ENCODE measurements at places on chromosomes 3 and 15.

- no peak for DNase-seq
Measured at GRCh38 chr15:79643393-79643792, 211.3 kb downstream of the MINAR1 start.

GRCh38 chr3:185342459-185343174 lies 20.3 kb upstream of the MAP3K13 start:
- no peak for DNase-seq

DNA sequence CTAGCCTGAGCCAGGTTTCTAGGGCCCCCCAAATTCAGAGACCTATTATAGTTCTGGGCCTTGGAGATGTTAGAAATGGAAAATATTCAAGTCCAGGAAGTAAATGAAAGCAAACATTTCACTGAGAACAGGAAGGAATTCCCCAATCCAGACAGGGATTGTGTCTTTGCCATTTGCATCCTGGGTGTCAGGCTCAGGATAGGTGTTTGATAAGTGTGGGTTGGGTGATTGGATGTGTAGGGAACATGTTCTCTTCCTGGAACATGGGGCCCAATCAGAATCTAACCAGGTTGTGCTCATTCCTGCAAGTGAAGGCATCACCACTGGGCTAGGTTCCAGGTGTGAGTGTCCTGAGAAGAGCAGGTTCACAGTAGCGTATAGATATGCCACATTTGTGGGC lies 14.6 kb upstream of the LRRC2 start:
- DNase-seq = no peak

GRCh38 chr15:88002706-88003105 lies 253.8 kb downstream of the NTRK3 start:
- no peak for DNase-seq

DNA sequence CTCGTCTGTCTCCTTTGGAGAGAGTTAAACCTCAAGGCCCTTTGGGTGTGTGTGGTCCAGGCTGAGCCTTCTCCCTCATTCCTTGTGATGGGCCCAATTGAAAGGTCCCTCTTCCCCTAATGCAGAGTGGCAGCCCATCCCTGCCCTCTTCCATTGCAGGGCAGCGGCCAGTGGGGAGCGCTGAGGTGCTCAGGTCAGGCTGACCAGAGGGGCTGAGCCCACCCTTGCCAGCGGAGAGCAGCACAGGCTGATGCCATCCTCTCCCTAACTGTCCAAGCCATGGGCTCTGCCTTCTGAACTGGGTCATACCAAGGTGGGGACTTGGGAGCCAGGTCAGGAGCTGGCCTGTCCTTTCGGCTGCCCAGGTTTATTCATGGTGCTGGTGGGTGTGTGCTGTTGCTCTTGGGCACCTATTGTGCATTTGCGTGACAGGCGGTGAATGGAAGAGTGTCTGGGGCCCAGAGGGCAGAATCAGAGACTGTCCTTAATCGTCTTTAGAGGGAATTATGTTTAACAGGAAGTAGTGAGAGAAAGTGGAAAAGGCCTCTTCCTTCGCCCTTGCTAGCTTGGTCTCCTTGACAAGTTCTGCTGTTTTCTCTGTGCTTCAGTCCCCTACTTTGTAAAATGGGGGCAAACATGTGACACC lies 96.9 kb downstream of the VGLL4 start:
- DNase-seq = no peak

- no peak for DNase-seq
Measured at GRCh38 chr15:62338497-62338896, 173.4 kb upstream of the C2CD4B start.

GRCh38 chr15:66264859-66265513 lies 11.4 kb upstream of the MEGF11 start:
- DNase-seq = no peak

GRCh38 chr3:177367788-177368187 lies 170.5 kb upstream of the TBL1XR1 start:
- no peak for DNase-seq

DNA sequence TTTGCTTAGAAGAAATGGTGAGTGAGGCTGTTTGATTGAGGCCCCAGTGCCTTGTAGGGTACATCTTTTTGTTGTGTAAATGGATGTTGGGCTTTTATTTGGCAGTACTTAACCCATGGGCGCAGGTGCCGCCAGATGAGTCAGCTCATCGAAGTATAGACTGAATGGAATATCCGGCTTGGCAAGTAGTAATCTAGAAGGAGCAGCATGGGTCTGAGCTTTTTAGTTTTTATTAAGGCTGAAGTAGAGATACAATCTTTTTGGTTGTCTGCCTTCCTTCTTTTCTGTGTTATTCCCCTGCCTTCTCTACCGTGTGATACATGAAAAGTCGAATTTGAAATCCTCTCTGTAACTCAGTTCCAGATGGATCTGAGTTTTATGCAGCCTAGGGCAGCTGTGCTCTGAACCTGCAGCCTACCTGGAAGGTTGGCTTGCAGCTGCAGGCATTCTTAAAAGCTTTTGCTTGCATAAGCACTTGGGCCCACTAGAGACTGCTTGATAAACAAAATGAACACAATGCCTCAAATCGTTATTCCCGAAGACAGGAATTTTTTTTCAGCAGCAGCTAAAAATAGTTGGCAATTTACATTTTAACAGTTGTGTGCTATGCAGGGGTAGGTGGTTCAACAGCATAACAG lies 177.5 kb upstream of the CGNL1 start:
- no peak for DNase-seq

GRCh38 chr3:133905376-133905775 lies 9.7 kb upstream of the RAB6B start:
- no peak for DNase-seq

DNA sequence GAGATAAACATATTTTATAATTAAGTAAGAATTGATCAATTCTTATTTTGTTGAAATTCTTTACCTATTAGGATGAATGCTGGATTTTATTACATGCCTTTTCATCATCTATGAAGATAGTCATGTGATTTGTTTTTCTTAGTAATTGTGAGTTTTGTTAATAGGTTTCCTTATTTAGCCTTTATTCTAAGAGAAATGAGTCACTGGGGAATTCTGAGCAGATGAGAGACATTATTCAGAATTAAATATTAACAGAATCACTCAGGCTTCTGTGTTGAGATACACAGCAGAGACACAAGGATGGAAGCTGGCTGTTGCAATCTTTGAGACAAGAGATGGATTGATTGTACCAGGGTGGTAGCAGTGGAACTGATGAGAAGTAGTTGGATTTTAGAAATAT lies 7.4 kb upstream of the ANO10 start:
- DNase-seq = no peak

DNA sequence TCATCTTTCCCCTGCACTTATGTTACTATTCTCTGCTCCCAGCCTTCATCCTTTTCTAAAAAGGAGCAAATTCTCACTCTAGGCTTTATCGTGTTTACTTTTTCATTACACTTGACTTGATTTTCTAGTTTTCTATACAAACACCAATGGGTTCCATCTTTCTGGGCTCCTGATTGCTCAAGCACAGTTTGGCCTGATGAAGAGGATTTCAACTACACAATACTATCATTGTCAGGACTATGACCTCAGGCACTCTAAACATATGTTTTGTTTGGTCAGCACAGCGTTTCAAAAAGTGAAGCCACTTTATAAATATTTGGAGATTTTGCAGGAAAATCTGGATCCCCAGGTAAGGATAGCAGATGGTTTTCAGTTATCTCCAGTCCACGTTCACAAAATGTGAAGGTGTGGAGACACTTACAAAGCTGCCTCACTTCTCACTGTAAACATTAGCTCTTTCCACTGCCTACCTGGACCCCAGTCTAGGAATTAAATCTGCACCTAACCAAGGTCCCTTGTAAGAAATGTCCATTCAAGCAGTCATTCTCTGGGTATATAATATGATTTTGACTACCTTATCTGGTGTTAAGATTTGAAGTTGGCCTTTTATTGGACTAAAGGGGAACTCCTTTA lies 86.2 kb downstream of the TGFBR2 start:
- DNase-seq = no peak

GRCh38 chr3:174441588-174442301 lies 417.4 kb upstream of the NAALADL2 start:
- DNase-seq = no peak

GRCh38 chr15:93088200-93088980 lies 621 bp downstream of the RGMA start:
- DNase-seq = no peak

DNA sequence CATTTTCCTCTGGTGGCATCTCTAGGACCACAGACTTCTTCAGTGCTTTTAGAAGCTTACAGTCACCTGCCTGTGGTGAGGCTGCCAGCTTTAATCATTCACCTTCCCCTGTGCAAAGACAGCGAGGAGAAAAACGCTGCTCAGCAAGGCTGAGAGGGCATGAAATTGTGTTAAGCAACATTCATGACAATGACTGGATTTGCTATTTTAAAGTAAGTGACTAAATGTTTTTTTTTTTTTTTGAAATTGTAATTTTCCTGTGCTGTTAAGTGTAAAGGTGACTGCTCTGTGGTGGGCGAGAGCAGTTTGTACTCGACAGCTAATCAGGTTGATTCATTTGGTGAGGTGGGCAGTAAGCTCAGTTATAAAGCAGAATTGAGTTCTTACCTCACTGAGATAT lies 240.4 kb downstream of the NSUN3 start:
- no peak for DNase-seq

GRCh38 chr15:34279368-34279767 lies 54.6 kb downstream of the EMC4 start:
- DNase-seq = no peak

- no peak for DNase-seq
Measured at GRCh38 chr3:131699001-131699400, 196.2 kb upstream of the MRPL3 start.

DNA sequence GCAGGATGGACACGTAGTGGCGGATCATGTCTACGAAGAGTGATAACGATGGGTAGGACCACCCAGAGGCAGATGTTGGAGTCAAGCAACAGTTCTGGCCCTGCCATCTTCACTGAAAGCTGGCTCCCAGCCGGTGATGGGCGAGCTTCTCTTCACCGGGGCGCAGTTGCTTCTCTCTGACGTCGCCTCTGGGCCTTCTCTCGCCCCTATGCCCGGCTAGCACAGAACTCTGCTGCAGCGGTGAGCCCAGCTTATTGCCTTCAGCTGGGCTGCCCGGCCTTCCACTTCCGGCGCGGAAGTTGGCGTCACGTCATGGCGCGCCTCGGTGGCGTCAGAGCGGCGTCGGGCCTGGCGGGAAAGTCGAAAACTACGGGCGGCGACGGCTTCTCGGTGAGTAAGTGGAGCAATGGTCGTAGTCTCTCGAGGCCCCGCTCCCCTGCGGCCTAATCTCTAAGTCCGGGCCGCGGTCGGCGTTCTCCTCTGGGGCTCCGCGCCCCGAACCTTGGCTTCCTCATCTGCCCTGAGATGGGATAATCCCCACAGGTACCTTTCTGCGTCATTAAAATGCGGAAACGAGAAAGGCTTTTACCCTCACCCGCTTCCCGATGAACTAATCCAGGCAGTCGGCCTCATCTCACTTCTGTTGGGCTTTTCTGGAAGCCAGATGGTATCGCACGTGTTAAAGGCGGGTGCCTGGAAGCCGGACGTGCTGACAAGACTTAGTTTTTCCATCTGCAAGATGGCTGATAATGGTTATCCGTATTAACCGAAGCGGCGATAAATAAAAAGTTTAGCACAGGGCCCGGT lies at the start of gene FANCD2:
TSS of gene FANCD2 (plus strand) at position 354 of the 807 bp plus-strand sequence. CDS start 2,221 bp downstream, outside the sequence.
- DNase-seq = peak; percentile 86

GRCh38 chr3:194497799-194498575 lies 11.2 kb upstream of the ATP13A3 start:
- DNase-seq = no peak

Measured in T-helper 2 cell (primary cell).